ENCODE measurements at places on chromosomes 5 and 9. TPM values are rescaled to one million over a fixed set of nuclear protein-coding genes. Genes with fewer than 3 reads are reported as not detected.
A peak's percentile ranks its signal among the peaks of the same experiment; 100 is the strongest.

Gene NPR3
- 88.2 TPM for total RNA-seq

Gene CKMT2
- 0.28 TPM for total RNA-seq

Gene OTP
- total RNA-seq = not detected

- H3K27me3 ChIP-seq = no peaks in the 10 kb centered on the region
- no peaks in the 10 kb centered on the region for H3K4me1 ChIP-seq
- no peak overlapping the region for H3K27ac ChIP-seq
These were observed 111.1 kb downstream of the CACNA1B start for GRCh38 chr9:137988701-137989100.

DNA sequence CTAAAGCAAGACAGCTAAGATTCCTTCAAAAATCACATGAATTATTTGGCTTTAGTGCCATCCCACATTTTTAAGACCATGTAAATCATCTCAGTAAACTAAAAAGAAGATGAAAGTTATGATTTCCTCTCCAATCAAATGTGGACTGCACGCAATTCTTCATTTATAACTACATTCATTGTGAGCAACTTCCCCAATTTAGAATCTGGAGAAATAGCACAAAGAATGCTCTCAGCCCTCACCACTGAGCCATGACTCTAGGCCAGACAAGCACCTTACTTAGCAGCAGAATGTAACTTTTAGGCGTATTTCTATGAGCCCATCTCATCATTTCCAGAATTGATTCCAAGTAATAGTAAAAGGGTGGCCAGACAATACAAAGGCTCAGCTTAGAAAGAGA lies 616.6 kb downstream of the TLE1 start:
- H3K27me3 ChIP-seq = no peaks in the 10 kb centered on the region
- no peaks in the 10 kb centered on the region for H3K4me1 ChIP-seq
- no peaks in the 10 kb centered on the region for H3K36me3 ChIP-seq
- H3K4me3 ChIP-seq = no peak overlapping the region

DNA sequence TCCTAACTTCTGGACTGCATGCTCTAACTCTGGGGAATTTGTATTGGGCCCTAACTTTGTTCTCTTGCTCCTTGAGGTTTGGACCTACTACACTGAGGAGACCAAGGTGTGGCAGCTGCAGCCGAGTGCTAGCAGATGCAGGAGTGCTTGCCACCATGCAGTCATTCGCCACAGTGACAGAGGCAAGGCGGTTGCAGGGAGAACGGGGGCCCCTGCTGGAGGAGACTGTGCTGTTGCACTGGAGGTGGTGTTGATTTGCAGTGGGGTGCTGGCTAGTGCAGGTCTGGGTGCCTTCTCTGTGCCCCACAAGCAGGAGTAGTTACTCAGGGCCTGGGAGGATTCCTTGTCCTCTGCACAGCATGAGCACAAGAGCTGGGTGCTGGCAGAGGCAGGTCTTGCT lies 22.4 kb upstream of the DIRAS2 start:
- no peak for DNase-seq
- no peak overlapping the region for H3K4me3 ChIP-seq
- no peak overlapping the region for H3K27ac ChIP-seq
- no peaks in the 10 kb centered on the region for H3K27me3 ChIP-seq

GRCh38 chr9:133505901-133506652 lies 18.7 kb downstream of the MYMK start:
- H3K4me3 ChIP-seq = no peak overlapping the region
- no peaks in the 10 kb centered on the region for H3K36me3 ChIP-seq
- H3K27ac ChIP-seq = no peak overlapping the region
- peak; percentile 12 for DNase-seq
- peaks cover 10% of the 10 kb centered on the region for H3K4me1 ChIP-seq
- peaks cover 15% of the 10 kb centered on the region for H3K27me3 ChIP-seq
